Activated naive CD8-positive, alpha-beta T cell treated with anti-CD3 and anti-CD28 coated beads, Interleukin-2, amount 10 ng/mL, durations not matched to agents 7 days and 5 days (primary cell): ENCODE measurements at places on chromosomes 3 and 15.

- DNase-seq = no peak
Observed at GRCh38 chr3:46463868-46464241, 850 bp downstream of the LTF start.

GRCh38 chr15:70512772-70513362 lies 250.5 kb downstream of the UACA start:
- DNase-seq = peak; percentile 69

DNA sequence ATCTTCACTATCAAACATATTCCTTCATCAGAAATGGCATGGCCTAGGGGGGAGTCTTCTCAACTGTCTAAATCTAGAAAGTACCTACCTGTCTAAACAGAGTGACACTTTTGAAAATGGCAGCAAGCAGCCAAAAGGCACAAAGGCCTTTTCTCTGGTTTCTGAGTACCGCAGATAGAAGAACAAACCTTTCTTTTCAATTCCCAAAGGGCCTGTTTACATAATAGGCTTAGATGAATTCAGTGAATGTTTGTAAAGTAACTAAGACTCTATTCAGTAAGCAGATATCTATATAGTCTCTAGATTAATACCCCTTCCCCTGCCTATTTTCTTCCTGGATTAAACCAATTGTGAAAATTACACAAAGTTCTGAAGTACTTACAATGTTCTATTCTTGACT lies 7.1 kb downstream of the MYEF2 start:
- DNase-seq = no peak

DNA sequence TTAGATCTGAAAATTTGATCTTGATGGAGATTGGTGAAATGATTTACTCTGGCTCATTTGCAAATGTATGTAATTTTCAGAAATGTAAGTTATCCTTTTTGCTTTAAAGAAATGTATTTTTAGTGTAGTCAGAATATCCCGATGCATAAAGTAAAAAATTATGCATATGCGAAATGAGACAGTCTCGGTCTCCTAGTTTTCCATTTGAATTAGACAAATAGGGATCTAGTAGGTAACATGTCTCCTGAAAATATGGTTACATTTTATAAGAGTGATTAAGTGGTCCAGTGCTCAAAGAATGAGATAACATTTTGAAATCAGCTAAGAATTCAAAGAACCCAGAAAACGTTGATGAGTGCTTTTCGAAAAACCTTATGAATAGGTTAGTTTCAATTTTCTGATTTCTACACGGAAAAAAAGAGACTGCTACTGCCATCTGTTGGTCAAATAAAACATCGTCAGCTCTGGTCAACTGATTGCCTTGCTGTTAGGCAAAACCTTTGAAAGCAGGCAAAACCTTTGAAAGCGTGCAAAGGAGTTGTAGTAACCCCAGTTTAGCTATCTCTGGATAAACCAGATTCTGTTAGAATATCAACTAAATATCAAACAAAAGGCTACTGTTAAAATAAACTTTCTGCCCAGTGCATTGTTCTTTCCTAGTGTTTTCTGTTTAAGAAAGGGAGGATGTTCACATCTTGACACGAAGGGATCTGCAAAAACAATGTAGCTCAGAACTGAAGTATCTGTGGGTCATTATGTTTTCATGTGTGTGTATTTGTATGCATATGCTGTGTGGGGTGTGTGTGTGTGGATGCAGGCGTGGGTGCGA lies 59.3 kb upstream of the CHMP2B start:
- DNase-seq = no peak

DNA sequence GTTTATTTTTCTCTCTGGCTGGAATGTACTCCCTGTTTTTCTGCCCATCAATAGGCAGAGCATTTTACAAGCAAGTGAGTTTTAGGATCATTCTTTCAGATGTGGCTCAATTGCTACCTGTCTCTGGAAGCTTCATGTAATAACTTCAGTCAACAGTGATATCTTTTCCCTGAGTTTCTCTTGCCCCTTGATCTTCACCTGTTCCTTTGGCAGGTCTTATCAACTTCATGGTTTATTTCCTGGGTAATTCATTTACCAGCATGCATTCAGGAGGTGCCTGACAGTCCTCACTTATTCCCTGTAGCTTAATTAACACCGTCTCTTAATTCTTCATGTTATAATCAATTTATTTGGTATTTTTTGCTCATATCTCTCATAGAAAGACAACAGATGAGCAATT lies 184.8 kb upstream of the CTDSPL start:
- DNase-seq = no peak

- no peak for DNase-seq
Observed at GRCh38 chr15:53126144-53126543, 336.0 kb upstream of the ONECUT1 start.

DNA sequence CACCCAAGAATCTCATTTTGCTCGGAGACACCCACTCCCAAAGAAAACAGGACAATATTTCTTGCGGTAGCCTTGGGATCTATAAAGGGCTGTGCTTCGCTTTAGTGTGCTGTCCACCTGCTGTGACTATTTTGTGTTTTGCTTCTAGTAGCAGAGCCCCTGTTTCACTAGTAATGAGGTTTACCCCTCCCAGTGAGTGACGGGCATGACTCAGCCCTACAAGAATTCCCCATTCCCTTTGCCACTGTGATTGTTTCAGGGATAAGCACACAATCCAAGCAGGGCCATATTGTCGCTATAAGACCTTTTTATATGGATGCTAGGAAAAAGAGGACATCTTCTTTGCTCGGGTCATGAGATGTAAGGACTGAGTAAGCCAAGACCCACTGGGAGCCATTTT lies 62.5 kb upstream of the FOXB1 start:
- no peak for DNase-seq

- no peak for DNase-seq
Observed at GRCh38 chr3:4680227-4680691, 187.1 kb downstream of the ITPR1 start.

DNA sequence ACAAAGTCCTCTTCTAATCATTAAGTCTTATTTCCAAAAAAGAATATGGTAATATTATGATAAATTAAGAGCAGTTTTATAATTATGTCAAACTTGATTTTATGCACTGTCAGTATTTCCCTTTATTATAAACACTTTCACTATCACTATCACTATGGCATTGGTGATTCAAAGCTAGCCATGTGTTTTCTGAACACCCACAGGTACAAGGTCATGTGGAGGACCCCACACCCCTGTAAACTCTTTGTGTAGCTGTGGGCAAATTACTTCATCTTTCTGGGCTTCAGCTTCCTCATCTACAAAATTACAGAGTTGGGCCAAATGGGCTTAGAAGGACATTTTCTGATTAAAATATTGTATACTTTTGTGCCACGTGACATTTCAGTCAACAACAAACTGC lies 41.7 kb downstream of the FBXL22 start:
- DNase-seq = no peak

DNA sequence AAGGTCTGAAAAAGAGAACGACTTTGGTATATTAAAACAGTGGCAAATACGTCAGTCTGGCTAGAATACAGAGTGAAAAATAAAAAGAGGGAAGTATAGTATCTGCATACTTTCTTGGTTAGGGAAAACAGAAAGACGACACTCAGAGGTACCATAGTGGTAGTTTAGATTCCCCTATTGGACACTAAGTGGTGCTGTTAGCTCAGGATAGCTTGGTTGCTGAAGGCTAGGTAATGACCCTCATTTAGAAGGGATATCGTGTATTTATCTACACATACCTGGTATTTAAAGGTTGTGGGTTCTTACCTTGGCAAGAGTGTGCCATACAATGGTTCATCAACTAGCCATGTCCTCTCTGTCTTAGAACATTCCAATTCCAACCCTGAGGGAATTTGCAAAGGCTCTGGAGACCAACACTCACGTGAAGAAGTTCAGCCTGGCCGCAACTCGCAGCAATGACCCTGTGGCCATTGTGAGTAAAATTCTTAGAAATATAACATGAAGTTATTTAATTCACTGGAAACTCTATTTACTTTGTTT lies 31.0 kb downstream of the TMOD2 start:
- no peak for DNase-seq

GRCh38 chr3:9067352-9067975 lies 104.2 kb upstream of the RAD18 start:
- no peak for DNase-seq

- DNase-seq = no peak
Observed at GRCh38 chr15:63082366-63082765, 39.3 kb upstream of the LACTB start.

- peak; percentile 71 for DNase-seq
Observed at GRCh38 chr3:124688581-124689454, 41.4 kb upstream of the UMPS start.
